Glutamatergic neuron (in vitro differentiated cells): ENCODE measurements at places on chromosomes 1 and 21.

DNA sequence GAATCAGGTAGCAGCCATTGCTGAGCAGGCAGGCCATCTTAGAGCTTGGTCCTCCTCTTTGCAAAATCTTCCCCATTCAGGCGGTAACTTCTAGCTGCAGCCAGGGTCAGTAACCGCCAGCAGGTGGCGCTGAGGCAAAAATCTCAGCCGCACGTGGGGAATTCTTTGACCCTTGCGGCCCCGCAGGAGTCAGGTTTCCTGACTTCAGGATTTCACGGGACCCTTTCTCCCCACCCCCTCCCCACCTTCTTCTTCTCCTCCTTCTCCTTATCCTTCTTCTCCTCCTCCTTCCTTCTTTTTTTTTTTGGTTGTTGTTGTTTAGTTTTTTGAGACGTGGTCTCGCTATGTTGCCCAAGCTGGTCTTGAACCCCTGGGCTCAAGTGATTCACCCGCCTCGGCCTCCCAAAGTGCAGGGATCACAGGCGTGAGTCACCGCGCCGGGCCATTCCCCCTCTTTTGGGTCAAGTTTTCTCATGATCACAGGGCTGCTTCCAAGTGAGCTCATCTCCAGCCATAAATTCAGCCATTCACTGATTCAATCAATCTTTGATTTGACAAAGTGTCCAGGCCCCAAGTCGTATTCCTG is 33.4 kb upstream of the TENT5B start:
- DNase-seq: peak; percentile 85

DNA sequence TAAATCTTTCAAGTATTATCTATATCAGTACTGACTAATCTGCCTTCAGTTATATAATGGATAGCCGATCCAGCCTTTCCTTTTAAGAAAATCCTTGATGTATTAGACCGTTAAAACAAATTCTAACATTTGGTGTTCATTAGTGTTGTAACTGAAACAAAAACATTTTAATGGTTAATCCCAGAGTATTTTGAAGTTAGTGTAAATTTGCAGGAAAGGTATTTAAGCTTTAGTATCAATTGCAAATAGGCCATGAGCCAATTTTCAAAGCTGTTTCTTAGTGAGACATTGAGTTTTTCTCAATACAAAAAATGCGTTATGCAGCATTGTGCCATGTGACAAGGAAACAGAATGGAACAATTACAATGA is 29.6 kb downstream of the DISP1 start:
- DNase-seq: no peak

DNA sequence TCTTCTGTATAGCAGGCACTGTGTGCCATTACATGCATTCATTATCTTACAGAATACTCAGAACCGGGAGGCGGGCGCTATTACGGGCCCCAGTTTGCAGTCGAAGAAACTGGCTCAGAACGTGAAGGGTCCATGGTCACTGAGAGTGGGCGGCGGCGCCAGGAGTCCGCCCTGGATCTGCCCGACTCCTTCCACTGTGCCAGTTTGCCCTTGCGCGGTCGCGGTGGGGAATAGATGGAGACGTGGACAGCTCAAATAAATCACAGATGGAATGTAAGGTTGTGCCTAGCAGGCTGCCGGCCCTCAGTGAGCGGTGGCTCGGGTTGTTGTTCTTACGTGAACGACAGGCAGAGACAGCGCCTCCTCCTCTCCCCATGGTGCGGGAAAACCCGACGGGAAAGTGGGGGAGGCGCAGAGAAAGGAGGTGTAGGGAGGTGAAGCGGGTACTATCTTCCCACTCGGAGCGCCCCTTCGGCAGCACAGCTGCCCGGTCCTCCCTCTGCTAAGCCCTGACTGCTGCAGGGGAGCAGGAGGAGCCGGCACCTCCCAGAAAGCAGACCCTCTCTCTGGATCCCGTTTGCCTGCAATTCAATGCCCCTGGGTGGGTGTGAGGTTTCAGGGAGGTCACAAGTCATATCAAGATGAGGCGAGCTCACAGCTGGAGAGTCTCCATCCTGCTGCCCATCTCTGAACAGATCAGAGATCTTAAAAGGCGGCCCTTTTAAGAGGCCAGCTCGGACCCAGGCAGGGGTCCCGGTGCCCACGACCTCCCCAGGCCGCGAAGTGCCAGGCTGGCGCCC is 1.1 kb downstream of the COL9A2 start:
- DNase-seq: peak; percentile 33

- DNase-seq: no peak
Measured at GRCh38 chr1:112929979-112930378, 26.0 kb downstream of the SLC16A1 start.

DNA sequence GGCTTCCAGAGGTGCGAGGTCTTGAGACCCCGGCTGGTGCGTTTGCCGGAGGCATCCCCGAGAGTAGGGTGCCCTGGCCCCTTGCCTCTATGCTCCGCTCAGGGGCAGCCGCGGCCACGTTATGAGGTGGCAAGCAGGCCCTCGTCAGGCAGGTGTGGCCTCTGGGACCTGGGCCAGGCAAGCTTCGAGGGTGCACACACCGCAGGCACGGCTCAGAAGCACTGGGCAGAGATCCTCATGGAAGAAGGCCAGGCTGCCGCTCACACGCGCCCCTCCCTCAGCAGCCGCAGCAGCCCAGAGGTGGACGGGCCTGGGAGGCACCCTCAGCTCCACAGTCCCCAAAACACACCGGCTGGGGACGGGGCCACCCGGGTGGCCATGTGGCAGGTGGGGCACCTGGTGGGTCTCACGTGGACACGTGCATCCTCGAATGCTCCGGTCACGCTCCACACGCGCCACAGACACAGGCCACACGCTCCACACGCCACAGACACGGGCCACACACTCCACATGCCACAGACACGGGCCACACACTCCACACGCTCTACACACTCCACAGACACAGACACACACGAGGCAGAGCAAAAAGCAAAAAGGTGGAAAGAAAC is 6.5 kb downstream of the SDF4 start:
- no peak for DNase-seq

- DNase-seq: no peak
Measured at GRCh38 chr1:179996099-179996498, 41.5 kb downstream of the CEP350 start.

- DNase-seq: no peak
Measured at GRCh38 chr1:234605983-234606783, 3.8 kb downstream of the IRF2BP2 start.

- no peak for DNase-seq
Measured at GRCh38 chr1:100736324-100736723, 16.8 kb downstream of the VCAM1 start.

GRCh38 chr1:215637041-215637573 is 70.0 kb downstream of the KCTD3 start:
- no peak for DNase-seq

- DNase-seq: peak; percentile 85
Measured at GRCh38 chr1:235649368-235650163, at the start of gene GNG4. Gene GNG4 (minus strand): TSS chr1:235649784. CDS start chr1:235583838, 65,946 bp downstream.

- peak; percentile 69 for DNase-seq
Measured at GRCh38 chr1:232880354-232880753, 70.1 kb upstream of the NTPCR start.

GRCh38 chr1:101920577-101920976 is 76.1 kb downstream of the OLFM3 start:
- no peak for DNase-seq

- no peak for DNase-seq
Measured at GRCh38 chr1:241627453-241628259, 12.5 kb downstream of the CHML start.

- DNase-seq: no peak
Measured at GRCh38 chr1:151976015-151976343, 17.7 kb downstream of the S100A10 start.

DNA sequence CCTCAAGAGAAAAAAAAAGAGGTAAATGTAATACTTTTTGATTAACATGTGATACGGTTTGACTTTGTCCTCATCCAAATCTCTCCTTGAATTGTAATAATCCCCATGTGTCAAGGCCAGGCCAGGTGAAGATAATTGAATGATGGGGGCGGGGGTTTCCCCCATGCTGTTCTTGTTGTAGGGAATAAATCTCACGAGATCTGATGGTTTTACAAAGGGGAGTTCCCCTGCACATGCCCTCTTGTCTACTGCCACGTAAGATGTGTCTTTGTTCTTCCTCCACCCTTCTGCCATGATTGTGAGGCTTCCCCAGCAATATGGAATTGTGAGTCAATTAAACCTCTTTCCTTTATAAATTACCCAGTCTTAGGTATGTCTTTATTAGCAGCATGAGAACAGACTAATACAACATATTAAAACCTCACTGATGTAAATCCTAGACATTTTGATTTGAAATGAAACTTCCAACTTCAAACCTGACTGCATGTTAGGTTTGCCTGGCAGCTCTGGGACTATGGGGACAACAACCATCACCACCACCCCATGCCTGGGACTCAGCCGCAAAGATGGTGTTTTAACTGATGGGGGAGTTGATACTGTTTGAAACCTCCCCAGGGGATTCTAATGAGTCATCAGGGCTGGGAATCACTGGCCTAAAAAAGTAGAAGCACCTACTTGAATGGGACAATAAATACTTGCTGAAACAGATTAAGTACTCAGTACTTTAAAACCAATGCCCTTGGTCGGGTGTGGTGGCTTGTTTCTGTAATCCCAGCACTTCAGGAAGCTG is 32.8 kb upstream of the BACH1 start:
- DNase-seq: no peak

GRCh38 chr1:177948336-177948972 is 21.4 kb downstream of the SEC16B start:
- DNase-seq: peak; percentile 71

GRCh38 chr1:157831968-157832626 is 9.5 kb downstream of the CD5L start:
- no peak for DNase-seq

DNA sequence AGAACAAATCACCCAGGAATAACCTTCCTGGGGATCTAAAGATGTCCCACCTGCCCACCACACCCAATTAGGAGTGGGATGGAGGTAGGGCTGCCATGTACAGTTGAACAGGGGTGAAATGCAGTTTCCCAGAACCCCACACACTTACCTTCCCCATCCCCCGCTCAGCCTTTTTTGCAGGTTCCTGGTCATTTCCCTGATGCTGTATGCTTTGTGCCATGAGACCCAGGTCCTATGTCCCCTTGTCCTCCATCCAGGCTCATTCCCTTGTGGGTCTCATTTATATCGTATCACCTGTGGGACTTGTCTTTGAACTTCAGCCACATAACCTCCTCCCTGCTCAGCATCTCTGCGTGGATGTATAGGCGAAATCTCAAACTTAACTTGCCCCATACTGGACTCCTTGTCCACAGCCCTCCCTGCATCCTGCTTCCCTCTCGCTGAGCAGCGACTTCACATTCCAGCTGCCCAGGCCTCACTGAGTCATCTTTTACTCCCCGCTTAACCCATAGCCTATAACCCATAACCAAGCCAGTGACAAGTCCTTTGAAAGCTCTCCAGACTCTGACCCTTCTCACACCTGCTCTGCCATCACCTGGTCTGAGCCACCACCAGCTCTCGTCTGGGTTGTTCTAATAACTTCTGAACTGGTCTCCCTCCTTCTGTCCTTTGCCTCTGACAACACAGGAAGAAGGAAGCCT is 4.7 kb downstream of the LDLRAD2 start:
- DNase-seq: no peak
